ENCODE measurements at places on chromosomes 6 and 20.

GRCh38 chr20:47220161-47220582, 136.3 kb downstream of the ZMYND8 start:
- no peak for DNase-seq

DNA sequence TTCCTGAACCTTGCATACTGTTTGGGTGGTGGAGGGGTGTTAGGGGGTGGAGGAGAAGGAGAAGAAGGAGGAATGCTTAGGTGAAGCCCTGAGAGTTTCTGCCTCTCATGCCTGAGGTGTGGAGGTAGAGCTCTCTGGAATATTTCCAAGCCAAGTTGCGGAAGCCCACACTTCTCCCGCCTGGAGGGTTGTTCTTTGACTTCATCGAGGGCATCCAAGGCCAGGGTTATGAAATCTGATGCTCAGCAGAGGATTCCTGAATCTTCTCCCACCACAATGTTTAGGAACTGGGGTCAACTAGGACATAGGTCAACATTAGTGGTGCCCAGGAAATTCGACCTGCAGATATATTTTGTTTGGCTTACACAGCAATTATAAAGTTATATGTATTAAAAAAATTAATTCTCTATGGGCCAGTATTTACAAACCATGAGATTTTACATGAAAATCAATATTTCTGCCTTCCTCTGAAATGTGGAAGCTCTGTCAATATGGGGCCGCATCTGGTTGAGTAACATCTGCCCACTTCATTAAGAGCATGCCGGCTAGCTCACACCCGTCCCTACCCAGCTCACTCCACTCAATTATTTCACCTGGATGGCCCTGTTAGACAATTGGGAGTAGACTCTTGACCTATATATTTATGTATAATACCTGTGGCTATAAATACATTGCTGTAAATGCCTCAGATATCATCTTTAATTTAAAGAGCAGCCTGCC, 257.1 kb upstream of the ZFP64 start:
- no peak for DNase-seq

DNA sequence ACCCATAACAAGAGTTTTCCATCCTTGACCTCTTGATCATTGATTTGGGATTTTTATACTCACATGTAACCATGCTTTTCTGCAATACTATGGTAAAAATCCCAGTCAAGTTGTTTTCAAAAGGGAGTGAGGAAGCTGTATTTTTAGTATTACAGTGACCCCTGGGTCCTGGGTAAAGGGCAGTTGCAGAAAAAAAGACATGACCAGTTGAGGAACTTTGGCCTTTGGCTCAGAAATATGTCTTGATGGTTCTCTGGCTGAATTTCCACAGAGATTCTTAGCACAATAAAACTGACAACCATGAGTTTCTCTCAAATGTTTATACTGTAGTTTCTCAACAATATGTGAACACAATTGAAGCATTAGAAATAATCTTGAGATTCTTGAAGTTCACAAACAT, 28.6 kb upstream of the PRL start:
- no peak for DNase-seq

- DNase-seq: no peak
These were observed 348.5 kb upstream of the BTBD3 start for GRCh38 chr20:11569163-11569562.

GRCh38 chr6:109454496-109455436, 806 bp downstream of the MICAL1 start:
- DNase-seq: peak; percentile 57

GRCh38 chr6:77092971-77093370, 370.3 kb downstream of the HTR1B start:
- no peak for DNase-seq

DNA sequence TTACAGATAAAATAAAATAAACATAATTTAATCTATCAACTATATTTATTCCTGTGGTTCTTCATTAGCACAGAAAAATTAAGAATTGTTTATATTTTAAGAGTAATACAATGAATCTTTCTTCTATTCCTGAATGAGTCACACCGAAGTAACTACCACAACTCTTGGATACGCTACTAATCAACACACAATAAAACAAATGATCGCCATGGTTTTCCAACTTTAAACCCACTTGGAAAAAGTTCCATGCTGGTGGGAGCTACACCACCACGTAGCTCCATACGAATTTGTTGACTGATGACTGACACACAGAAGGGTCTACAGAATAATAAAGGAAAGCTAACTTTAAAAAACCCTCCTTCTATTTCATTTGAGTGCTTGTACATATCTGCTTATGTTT, 135.8 kb upstream of the NEDD9 start:
- DNase-seq: no peak

DNA sequence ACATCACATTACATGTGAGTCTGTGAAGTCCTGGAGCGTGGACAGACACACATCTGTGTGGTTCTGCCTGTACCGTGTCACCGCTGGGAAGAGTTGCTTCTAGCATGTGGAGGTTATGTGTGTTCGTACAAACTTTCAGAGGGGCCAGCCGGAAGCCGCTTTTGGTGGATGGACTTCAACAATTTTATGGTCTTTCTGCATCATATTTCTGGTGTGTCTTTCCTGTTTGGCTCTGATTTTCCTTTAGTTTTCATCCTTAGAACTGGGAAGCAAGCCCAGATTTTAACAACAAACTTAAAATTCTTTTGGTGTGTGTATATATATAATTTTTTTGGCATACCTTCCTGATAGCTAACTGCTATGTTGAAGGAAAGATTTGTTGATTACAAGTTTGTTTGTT, 71.2 kb downstream of the TIAM2 start:
- no peak for DNase-seq

GRCh38 chr6:84021625-84022024, 11.9 kb upstream of the MRAP2 start:
- DNase-seq: no peak

GRCh38 chr6:166500246-166500645, 86.2 kb downstream of the RAMACL start:
- no peak for DNase-seq

DNA sequence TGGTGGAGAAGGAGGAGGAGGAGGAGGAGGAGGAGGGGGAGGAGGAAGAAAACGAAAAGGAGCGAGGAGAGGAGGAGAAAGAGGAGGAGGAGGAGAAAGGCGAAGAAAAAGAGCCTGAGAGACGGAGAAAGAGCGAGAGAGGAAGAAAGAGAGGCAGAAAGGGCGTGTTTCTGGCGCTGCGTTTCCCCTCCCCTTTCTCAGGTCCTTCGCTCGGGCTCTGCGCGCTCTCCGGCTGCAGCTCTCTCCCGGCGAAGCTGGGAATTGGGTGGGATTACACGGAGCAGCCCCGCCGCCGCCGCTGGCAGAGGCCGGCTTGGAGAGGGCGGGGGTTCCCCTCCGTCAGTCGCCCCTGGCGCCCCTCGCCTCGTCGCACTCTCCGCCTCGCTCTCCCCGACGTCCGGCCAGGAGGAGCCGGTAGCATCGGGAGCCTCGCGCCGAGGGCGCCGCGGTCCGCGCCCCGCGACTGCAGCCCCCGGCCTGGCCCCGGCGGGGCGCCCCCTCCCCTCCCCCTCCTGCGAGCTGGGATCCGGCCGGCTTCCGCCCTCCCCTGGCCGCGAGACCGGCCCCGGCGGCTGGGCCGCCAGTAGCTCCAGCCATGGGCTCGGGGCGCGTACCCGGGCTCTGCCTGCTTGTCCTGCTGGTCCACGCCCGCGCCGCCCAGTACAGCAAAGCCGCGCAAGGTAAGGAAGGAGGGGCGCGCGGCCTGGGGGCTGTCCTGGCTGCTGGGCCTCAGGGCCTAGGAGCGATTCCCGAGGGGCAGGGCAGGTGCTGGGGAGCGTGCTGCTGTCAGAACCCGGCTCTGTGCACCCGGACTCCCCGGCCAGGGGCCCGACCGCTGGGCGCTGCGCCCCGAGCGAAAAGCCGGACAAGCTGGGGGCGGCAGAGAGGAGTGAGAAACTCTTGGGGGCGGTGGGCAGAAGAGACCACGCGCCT, at the start of gene SCUBE3:
SCUBE3 (plus strand) TSS at position 133 of the 933 bp plus-strand sequence; CDS start at position 596, 463 bp downstream.
- DNase-seq: no peak

All from bone marrow (tissue), 2 donors.